CD8-positive, alpha-beta memory T cell (primary cell): ENCODE measurements at places on chromosomes 16 and 17. TPM values are rescaled to one million over a fixed set of nuclear protein-coding genes. Genes with fewer than 3 reads are reported as not detected.

GRCh38 chr17:14940108-14940937 is 324.8 kb downstream of the PMP22 start:
- no peak for DNase-seq
- H3K27ac ChIP-seq: no peak overlapping the region
- no peaks in the 10 kb centered on the region for H3K27me3 ChIP-seq
- H3K36me3 ChIP-seq: no peaks in the 10 kb centered on the region

- H3K36me3 ChIP-seq: no peaks in the 10 kb centered on the region
- no peak overlapping the region for H3K4me3 ChIP-seq
- H3K4me1 ChIP-seq: peaks cover 4% of the 10 kb centered on the region
- no peak for DNase-seq
These were observed 146.7 kb downstream of the RAB11FIP4 start for GRCh38 chr17:31538080-31538762.

GRCh38 chr17:41415833-41416335 is 8.5 kb downstream of the KRT37 start:
- H3K27me3 ChIP-seq: no peaks in the 10 kb centered on the region
- H3K36me3 ChIP-seq: no peaks in the 10 kb centered on the region
- no peak for DNase-seq
- peaks cover 6% of the 10 kb centered on the region for H3K4me1 ChIP-seq

DNA sequence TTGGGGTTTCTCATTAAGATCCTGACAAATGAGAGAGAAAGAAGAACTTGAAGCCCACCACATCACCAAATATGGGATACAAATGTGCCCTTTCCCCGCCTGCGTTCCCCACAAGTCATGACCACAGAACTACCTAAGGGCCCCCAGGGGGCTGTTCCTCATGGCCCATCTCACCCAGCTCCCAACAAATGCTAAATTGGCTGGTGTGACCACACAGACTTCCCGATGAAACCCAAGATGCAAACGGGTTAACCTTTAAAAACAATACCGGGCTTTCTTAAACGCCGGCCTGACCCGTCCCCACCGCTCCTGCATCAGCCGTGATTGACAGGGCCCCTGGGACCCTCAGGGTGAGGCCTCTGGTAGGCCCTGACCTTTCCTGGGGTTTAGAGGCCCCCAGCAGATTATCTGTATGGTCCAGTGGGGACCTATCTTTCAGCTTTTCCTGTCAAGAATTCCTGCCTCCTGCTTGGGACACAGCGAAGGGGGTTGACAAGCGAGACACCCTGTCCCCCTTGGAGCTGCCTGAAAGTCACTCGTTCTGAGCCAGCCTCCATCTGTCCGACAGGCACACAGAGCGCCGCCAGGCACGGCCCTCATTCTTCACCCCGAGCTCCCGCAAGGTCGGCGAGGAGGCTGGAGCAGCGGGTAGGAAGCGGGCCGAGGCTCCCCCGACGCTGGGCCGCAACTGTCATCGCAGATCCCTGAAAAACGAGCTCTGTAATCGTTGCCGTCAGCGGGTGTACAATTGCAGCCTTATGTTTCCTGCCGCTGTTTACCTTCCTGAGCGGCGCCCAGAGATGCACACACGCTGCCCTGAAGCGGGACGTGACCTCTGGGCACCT is 300.1 kb downstream of the FOXL1 start:
- no peaks in the 10 kb centered on the region for H3K36me3 ChIP-seq
- H3K27me3 ChIP-seq: peaks cover 10% of the 10 kb centered on the region
- H3K27ac ChIP-seq: no peak overlapping the region
- DNase-seq: no peak

DNA sequence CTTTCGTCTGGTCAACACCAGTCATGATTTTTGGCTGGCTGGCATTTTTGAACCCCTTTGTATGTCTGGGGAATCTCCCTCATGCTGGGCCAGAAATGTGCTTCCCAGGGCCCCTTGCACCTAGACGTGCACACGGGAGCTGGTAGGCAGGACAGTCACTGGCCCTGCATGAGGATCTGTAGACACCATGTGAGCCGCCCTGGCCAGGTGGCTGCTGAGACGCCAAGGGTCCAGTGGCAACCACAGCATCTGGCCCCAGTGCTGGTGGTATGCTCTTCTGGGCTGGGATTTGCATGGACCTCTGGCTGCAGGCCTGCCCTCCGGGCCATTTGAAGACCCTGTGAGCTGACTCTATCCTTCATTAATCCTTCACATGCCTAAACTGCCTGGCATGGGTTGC is 67.5 kb downstream of the NT5M start:
- H3K27ac ChIP-seq: no peak overlapping the region
- no peak for DNase-seq
- no peak overlapping the region for H3K4me3 ChIP-seq

- H3K4me1 ChIP-seq: no peaks in the 10 kb centered on the region
- no peak overlapping the region for H3K27ac ChIP-seq
- no peaks in the 10 kb centered on the region for H3K36me3 ChIP-seq
- DNase-seq: no peak
- no peaks in the 10 kb centered on the region for H3K27me3 ChIP-seq
- H3K4me3 ChIP-seq: no peak overlapping the region
These were observed 9.9 kb downstream of the COL1A1 start for GRCh38 chr17:50191359-50192143.

DNA sequence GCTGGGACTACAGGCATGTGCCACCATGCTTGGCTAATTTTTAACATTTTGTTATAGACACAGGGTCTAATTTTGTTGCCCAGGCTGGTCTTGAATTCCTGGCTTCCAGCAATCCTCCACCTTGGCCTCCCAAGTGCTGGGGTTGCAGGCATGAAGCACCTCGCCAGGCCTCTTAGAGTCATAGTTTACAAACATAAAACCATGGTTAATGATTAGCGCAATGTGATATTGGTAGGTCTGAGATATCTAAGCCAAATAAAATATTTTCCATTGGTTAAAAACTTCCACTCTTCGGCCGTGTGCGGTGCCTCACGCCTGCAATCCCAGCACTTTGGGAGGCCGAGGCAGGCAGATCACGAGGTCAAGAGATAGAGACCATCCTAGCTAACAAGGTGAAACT is 16.6 kb downstream of the TXNDC11 start:
- peaks cover 8% of the 10 kb centered on the region for H3K4me1 ChIP-seq
- peaks cover 35% of the 10 kb centered on the region for H3K36me3 ChIP-seq
- H3K4me3 ChIP-seq: no peak overlapping the region

GRCh38 chr16:80440667-80441066 is 100.1 kb upstream of the DYNLRB2 start:
- H3K4me3 ChIP-seq: no peak overlapping the region
- H3K27ac ChIP-seq: no peak overlapping the region
- no peaks in the 10 kb centered on the region for H3K4me1 ChIP-seq
- H3K27me3 ChIP-seq: no peaks in the 10 kb centered on the region
- DNase-seq: no peak
- H3K36me3 ChIP-seq: no peaks in the 10 kb centered on the region

Gene CHST4
- total RNA-seq: not detected

Gene MYL11
- 1.9 TPM for total RNA-seq

Gene MEOX1
- total RNA-seq: 0.86 TPM

Gene MMD
- total RNA-seq: 19.1 TPM

Gene SLC16A13
- 8.1 TPM for total RNA-seq

Gene GCGR
- total RNA-seq: not detected

Gene TBC1D26
- total RNA-seq: 0.20 TPM
